Activated CD4-positive, alpha-beta T cell treated with anti-CD3 and anti-CD28 coated beads, Interleukin-2, Interleukin-6, amounts not matched to agents 100 ng/mL and 50 ng/mL, durations not matched to agents 16 hours and 8 hours (primary cell): ENCODE measurements at places on chromosomes 12 and 14.
A peak's percentile ranks its signal among the peaks of the same experiment; 100 is the strongest.

- no peak for DNase-seq
Observed at GRCh38 chr14:99674064-99674650, 9.9 kb upstream of the CYP46A1 start.

GRCh38 chr12:44380861-44381260 lies 495.3 kb downstream of the NELL2 start:
- no peak for DNase-seq

GRCh38 chr12:54658306-54659264 lies 10.4 kb upstream of the DCD start:
- peak; percentile 66 for DNase-seq

- no peak for DNase-seq
Observed at GRCh38 chr14:31232081-31232480, 24.5 kb upstream of the HECTD1 start.

DNA sequence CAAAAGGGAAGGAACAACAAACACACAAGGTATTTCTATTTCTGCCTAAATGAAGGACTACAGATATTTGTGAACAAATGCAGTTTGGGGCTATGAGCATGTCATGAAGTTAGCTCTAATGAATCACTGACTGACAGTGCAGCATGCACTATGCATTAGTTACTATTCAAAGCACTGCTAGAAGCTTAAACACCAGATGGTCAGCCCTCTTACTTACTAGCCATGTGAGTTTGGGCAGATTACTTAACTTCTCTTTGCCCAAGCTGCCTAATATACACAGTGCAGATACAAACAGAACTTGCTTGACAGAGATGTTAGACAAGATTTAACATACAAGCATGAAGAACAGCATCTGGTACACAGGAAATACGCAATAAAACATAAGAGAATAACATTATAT lies 96.0 kb downstream of the ATXN2 start:
- no peak for DNase-seq
